ENCODE measurements at places on chromosomes 13 and 19. TPM values are rescaled to one million over a fixed set of nuclear protein-coding genes. Genes with fewer than 3 reads are reported as not detected.

Gene KISS1R
- total RNA-seq, result 0.31 TPM

Gene LRRC8E
- 6.4 TPM for total RNA-seq

Gene ATXN8OS
- not detected for total RNA-seq

Gene PGLYRP1
- not detected for total RNA-seq

Gene KLK12
- total RNA-seq, result not detected

Gene HTR2A
- not detected for total RNA-seq

Gene WDR87
- not detected for total RNA-seq

Gene ASPDH
- not detected for total RNA-seq

Gene SLC8A2
- 0.25 TPM for total RNA-seq

Gene ZNF492
- total RNA-seq, result not detected

Gene PNMA8B
- total RNA-seq, result not detected

Gene RFC3
- total RNA-seq, result 29.2 TPM

Gene RNF17
- total RNA-seq, result not detected

Gene NCCRP1
- 1.4 TPM for total RNA-seq

Gene RDH8
- 0.24 TPM for total RNA-seq

Gene FCHO1
- 19.9 TPM for total RNA-seq

Gene FFAR1
- not detected for total RNA-seq

Gene TSHZ3
- 2.4 TPM for total RNA-seq

Gene SPC24
- total RNA-seq, result 21.4 TPM

Gene PIK3R2
- 9.3 TPM for total RNA-seq

Gene GPX4
- 476 TPM for total RNA-seq

Gene OR10H1
- total RNA-seq, result not detected

Gene CYP4F3
- total RNA-seq, result 4.0 TPM

Gene ZNF66
- not detected for total RNA-seq

Gene IGSF23
- 0.43 TPM for total RNA-seq

Gene IRF3
- total RNA-seq, result 117 TPM

Gene SLITRK6
- 0.10 TPM for total RNA-seq

Gene MIER2
- total RNA-seq, result 23.9 TPM

Gene CLC
- total RNA-seq, result not detected

Gene TNFSF9
- 2.9 TPM for total RNA-seq

Gene THAP8
- total RNA-seq, result 8.1 TPM

Gene OLFM4
- total RNA-seq, result not detected

Gene CIRBP
- 177 TPM for total RNA-seq

Gene SIGLEC12
- not detected for total RNA-seq

Gene GIPR
- total RNA-seq, result 3.5 TPM

Gene NOTCH3
- 8.9 TPM for total RNA-seq

Gene ARHGAP45
- 4.2 TPM for total RNA-seq

Gene UNC13A
- 1.3 TPM for total RNA-seq

Gene F7
- 0.07 TPM for total RNA-seq

Gene LILRB2
- total RNA-seq, result 0.05 TPM

Gene ZNF547
- total RNA-seq, result 0.85 TPM

Gene OR7C1
- not detected for total RNA-seq

Gene WASF3
- 0.13 TPM for total RNA-seq

Gene GNG14
- total RNA-seq, result not detected

Gene MCF2L
- 0.49 TPM for total RNA-seq

Gene VSTM2B
- total RNA-seq, result not detected

Gene ZNF723
- total RNA-seq, result not detected

Gene MBD3L3
- total RNA-seq, result not detected

Gene ZNF431
- total RNA-seq, result 4.5 TPM

Gene GARIN5A
- total RNA-seq, result 2.2 TPM

Gene KASH5
- not detected for total RNA-seq

Gene RANBP3
- 43.3 TPM for total RNA-seq

Gene PRRG2
- 0.56 TPM for total RNA-seq

Gene ALOX5AP
- total RNA-seq, result 10.3 TPM

Data from A549 treated with Mapracorat at 1 μM for 4 hours (cell line).